ENCODE measurements at places on chromosomes 3 and 15.

GRCh38 chr3:158352551-158352950 lies 218.4 kb upstream of the MLF1 start:
- no peak for DNase-seq

GRCh38 chr3:60192297-60193114 lies 1058.7 kb downstream of the FHIT start:
- DNase-seq, result no peak

- DNase-seq, result no peak
Observed at GRCh38 chr15:33581032-33581431, 270.3 kb downstream of the RYR3 start.

DNA sequence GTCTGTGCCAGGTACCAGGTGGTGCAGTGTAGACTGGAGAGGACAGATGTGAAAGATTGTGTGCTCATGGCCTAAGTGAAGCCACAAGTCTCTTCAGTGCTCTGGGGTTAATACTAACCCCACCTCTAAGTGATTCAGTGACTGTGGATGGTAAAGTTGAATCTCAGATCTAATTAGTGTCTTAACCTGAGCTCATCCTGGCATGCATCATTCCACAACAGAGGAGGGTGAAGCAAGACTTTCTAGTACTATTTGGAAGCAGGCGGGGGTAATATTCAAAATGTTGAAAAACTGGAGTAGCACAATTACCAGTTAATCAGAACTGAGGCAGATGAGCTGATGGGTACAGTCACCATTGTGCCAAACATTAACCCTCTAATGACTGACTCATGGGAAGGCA lies 2.8 kb upstream of the MESD start:
- DNase-seq, result no peak

- no peak for DNase-seq
Observed at GRCh38 chr3:123143669-123144411, 57.9 kb upstream of the SEC22A start.

GRCh38 chr15:53976844-53977392 lies 1.3 kb upstream of the UNC13C start:
- DNase-seq, result no peak
